ENCODE measurements at places on chromosomes 7 and 10. TPM values are rescaled to one million over a fixed set of nuclear protein-coding genes. Genes with fewer than 3 reads are reported as not detected.

PON1 gene
- total RNA-seq = not detected

C10orf67 gene
- not detected for total RNA-seq

A1CF gene
- total RNA-seq = not detected

GRCh38 chr10:70967591-70968587 is 79.5 kb upstream of the PCBD1 start:
- no peaks in the 10 kb centered on the region for H3K4me1 ChIP-seq
- no peaks in the 10 kb centered on the region for H3K27me3 ChIP-seq
- H3K27ac ChIP-seq = no peak overlapping the region
- H3K36me3 ChIP-seq = no peaks in the 10 kb centered on the region
- no peak overlapping the region for H3K4me3 ChIP-seq

- no peak overlapping the region for H3K27ac ChIP-seq
- DNase-seq = no peak
- no peaks in the 10 kb centered on the region for H3K27me3 ChIP-seq
- H3K36me3 ChIP-seq = no peaks in the 10 kb centered on the region
- no peak overlapping the region for H3K4me3 ChIP-seq
Observed at GRCh38 chr10:97685395-97685958, 1.6 kb downstream of the AVPI1 start.

DNA sequence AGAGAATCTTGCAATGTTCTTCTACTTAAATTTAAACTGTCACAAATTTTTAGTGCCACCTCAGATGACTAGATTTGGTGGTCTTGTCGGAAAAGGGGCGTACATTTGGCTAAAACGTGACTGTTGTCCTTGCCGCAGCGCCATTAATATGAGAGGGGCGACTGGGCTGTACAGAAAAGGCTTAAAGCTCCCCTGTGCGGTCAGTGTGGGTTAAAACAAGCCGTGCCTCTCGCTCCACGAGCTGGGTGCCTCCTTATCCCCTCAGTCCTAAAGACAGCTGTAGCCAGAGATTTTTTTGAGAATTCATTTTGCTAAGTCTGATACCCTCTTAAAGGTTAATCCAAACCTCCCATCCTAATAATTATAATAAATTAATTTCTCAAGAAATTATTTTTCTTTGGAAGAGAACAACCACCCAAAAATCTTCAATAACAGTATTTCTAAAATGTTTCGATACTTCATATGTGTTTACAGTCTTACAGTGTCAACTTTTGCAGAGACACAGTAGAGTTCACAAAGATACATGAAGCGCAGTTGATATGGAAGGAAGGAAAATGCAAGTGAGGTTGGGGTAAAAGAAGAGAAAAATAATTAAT is 68.6 kb downstream of the C7orf25 start:
- no peak overlapping the region for H3K4me3 ChIP-seq
- H3K27ac ChIP-seq = no peak overlapping the region
- peaks cover 3% of the 10 kb centered on the region for H3K27me3 ChIP-seq
- no peak for DNase-seq
- no peaks in the 10 kb centered on the region for H3K36me3 ChIP-seq

DNA sequence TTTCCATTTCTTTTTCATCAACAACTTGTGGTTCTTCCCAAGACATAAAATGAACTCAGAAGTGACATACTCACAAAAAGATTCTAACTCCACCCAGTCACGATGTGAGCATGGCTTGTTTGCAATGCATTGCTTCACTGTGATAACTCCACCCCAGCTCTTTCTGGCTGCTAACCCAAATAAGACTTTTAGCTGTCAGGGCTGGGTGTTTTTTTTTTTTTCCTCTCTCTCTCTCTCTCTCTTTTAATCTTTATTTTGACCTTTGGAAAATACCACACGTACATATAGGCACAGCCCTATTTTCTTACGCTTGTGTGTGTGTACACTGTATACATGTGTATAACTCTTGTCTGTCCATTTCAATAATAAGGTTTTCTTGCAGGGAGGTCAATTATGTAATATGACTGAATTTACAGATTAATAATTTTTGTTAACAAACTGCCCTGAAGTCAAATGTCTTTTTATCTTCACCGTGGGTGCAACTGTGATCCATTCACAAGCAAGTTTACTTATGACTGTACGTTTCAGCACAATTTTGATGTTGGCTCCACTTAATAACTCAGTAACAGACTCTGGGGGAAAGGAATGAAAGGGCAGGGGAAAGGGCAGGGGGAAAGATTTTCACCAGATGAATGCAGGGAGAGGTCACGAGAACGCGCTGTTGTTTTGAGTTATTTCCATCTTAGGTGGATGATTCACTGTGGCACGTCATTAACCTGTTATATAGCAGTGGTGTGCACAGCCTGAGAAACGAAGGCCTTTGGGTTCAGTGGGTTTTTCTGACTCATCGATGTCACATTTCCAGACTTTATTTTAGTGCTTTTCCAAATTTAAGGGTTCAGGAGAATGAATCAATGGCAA is 49.1 kb downstream of the APBB1IP start:
- H3K4me1 ChIP-seq = peaks cover 15% of the 10 kb centered on the region
- H3K36me3 ChIP-seq = no peaks in the 10 kb centered on the region
- H3K4me3 ChIP-seq = no peak overlapping the region

DNA sequence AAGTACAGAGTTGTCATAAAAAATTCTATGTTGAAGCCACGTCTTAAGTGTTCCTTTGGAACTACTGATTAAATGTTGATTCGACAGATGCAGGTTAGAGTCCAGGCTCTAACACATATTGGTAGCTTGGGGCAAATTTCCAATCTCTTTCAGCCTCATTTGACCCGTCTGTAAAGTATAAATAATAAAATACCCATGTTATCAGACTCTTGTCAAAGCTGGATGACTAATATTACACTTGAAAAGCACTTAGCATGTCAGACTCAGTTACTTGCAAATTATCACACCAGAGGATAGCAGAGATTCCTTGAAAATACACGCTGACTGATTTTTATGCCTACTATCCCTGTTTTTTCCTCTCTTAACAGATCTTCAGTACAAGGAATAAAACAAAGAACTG is 18.1 kb upstream of the MACC1 start:
- H3K27me3 ChIP-seq = no peaks in the 10 kb centered on the region
- DNase-seq = no peak
- H3K4me3 ChIP-seq = no peak overlapping the region
- no peak overlapping the region for H3K27ac ChIP-seq
- peaks cover 13% of the 10 kb centered on the region for H3K4me1 ChIP-seq

DNA sequence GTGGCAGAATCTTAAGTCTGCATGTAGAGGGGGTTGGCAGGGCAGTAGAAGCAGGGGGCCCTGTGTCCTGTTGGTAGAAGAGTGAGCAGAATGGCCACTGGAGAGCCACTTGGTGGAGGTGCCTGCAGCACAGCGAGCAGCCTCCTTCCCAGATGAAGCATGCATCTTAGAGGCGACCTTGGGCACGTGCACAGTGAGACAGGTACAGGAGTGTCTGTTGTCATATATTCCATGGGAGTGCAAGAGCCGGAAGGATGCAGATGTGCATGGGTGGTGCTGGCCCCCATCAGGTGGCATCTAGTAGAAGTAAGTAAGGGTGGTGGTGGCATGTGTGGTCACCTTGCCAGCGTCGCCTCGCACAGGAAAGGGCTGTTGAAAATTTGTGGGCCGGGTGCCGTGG is 53.9 kb downstream of the CUX1 start:
- no peaks in the 10 kb centered on the region for H3K27me3 ChIP-seq
- no peak overlapping the region for H3K27ac ChIP-seq
- no peak for DNase-seq
- H3K4me1 ChIP-seq = peaks cover 11% of the 10 kb centered on the region
- peaks cover 5% of the 10 kb centered on the region for H3K36me3 ChIP-seq

GRCh38 chr7:66452165-66452564 is 176.5 kb upstream of the KCTD7 start:
- DNase-seq = no peak
- H3K36me3 ChIP-seq = no peaks in the 10 kb centered on the region
- no peaks in the 10 kb centered on the region for H3K27me3 ChIP-seq
- no peak overlapping the region for H3K4me3 ChIP-seq

GRCh38 chr10:35362701-35363350 is 26.5 kb downstream of the CCNY start:
- no peaks in the 10 kb centered on the region for H3K4me1 ChIP-seq
- peaks cover 4% of the 10 kb centered on the region for H3K36me3 ChIP-seq
- no peak overlapping the region for H3K4me3 ChIP-seq
- no peak overlapping the region for H3K27ac ChIP-seq
- DNase-seq = no peak
- no peaks in the 10 kb centered on the region for H3K27me3 ChIP-seq

- no peak for DNase-seq
- H3K27me3 ChIP-seq = peaks cover 6% of the 10 kb centered on the region
- H3K27ac ChIP-seq = no peak overlapping the region
- H3K4me1 ChIP-seq = no peaks in the 10 kb centered on the region
Observed at GRCh38 chr7:93817526-93817925, 73.0 kb downstream of the TFPI2 start.

DNA sequence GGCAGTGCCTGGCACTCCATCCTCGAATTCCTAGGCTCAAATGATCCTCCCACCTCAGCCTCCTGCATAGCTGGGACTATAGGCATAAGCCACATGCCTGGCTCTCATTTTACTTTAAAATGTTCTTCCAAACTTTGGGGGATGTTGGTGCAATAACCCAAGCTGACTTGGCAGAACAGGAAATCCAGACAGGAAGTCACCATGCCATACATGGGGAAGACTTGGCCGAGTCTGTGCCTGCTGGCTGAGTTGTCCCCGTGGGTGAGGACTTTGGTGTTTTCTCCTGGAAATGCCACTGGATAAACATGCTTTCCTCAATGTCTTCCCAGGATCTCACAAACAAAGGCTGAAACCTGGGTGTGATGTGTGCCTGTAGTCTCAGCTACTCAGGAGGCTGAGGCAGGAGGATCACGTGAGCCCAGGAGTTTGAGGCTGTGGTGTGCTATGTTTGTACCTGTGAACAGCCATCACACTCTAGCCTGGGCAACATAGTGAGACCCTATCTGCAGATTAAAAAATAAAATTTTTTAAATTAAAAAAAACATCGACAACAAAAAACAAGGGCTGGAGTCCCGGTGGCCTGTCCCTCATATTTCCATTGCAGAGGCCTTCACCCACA is 19.8 kb downstream of the HKDC1 start:
- no peak overlapping the region for H3K27ac ChIP-seq
- no peak overlapping the region for H3K4me3 ChIP-seq
- H3K36me3 ChIP-seq = no peaks in the 10 kb centered on the region
- no peaks in the 10 kb centered on the region for H3K27me3 ChIP-seq
